ENCODE measurements at places on chromosomes 6 and 20.

- H3K4me1 ChIP-seq = peaks cover 13% of the 10 kb centered on the region
- DNase-seq = no peak
- H3K27me3 ChIP-seq = no peaks in the 10 kb centered on the region
- no peak overlapping the region for H3K27ac ChIP-seq
Measured at GRCh38 chr20:8474027-8474668, 342.1 kb downstream of the PLCB1 start.

DNA sequence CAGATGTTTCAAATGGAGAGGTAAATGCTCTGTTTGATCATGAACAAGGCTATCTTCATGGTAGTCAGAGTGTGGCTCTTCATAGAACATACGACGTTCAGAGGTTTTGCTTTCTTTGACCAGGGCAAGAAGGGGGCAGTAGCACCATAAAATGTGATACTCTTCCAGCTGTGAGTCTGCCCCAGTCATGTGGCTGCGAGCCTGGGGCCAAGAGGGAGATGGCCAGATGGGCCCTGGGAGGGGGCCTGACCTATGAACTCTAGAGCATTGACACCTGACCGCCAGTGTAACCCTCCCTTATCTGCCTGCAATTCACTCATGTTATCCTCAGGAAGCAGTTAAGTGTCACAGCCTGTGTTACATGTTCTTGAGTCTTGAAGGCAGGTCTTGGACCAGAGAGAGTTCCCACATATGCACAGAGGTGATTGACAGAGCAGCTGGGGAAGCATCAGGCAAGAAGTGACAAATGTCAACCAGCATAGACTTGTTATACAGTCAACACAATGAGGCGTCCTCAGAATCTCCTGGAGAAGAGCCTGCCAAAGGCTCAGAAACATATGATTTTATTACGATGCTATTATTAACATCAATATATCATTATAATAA, 55.0 kb downstream of the SCML4 start:
- peaks cover 2% of the 10 kb centered on the region for H3K4me1 ChIP-seq
- no peak overlapping the region for H3K27ac ChIP-seq
- no peak overlapping the region for H3K4me3 ChIP-seq
- no peak for DNase-seq
- peaks cover 2% of the 10 kb centered on the region for H3K27me3 ChIP-seq
- no peaks in the 10 kb centered on the region for H3K36me3 ChIP-seq

GRCh38 chr6:108350528-108350927, 55.7 kb downstream of the AFG1L start:
- peaks cover 3% of the 10 kb centered on the region for H3K36me3 ChIP-seq
- no peak overlapping the region for H3K4me3 ChIP-seq
- no peak for DNase-seq
- no peaks in the 10 kb centered on the region for H3K27me3 ChIP-seq

GRCh38 chr20:6588296-6588695, 179.2 kb upstream of the BMP2 start:
- no peak overlapping the region for H3K27ac ChIP-seq
- no peaks in the 10 kb centered on the region for H3K27me3 ChIP-seq
- H3K36me3 ChIP-seq = no peaks in the 10 kb centered on the region

DNA sequence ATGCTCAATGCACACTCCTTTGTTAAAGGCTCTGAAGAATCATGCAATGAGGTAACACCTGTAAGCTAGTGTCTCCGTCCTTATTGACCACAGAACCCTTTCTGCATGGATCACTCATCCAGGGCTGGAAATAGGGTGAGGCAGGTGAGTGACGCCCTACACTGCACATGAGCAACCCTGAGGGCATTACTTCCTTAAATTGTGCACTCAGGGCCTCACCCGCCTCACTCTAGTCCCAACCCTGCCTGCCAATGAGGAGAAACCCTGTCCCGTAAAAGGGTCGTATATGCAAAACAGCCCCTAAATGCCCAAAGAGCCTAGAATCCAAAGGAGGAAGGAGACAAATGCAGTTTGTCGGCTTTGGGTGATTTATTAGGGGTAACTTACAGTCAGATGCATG, 33.6 kb upstream of the NOP56 start:
- no peaks in the 10 kb centered on the region for H3K36me3 ChIP-seq
- DNase-seq = no peak
- H3K27me3 ChIP-seq = peaks cover 36% of the 10 kb centered on the region
- H3K4me3 ChIP-seq = no peak overlapping the region

DNA sequence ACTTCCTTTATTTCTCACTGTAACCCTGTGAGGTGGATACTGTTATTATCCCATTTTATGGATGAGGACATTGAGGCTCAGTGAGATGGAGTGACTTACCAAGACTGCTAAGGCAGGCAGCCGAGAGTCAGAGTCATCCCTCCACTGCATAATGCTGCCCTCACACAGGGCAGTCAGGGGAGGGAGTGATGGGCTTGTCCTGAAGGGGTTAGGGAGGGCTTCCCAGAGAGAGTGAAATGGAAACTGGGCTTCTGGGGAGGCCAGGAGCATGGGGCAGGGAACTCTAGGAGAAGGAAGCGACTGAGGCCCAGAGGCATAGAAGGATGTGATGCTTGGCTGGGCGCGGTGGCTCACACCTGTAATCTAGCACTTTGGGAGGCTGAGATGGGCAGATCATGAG, 31.1 kb downstream of the TM9SF4 start:
- H3K27ac ChIP-seq = no peak overlapping the region
- H3K4me3 ChIP-seq = no peak overlapping the region
- H3K36me3 ChIP-seq = peaks cover 51% of the 10 kb centered on the region
- H3K27me3 ChIP-seq = no peaks in the 10 kb centered on the region
- no peaks in the 10 kb centered on the region for H3K4me1 ChIP-seq
- DNase-seq = no peak

GRCh38 chr6:152166497-152166896, 359.0 kb downstream of the ESR1 start:
- peaks cover 36% of the 10 kb centered on the region for H3K36me3 ChIP-seq
- peaks cover 13% of the 10 kb centered on the region for H3K4me1 ChIP-seq
- H3K4me3 ChIP-seq = no peak overlapping the region
- no peaks in the 10 kb centered on the region for H3K27me3 ChIP-seq
- no peak for DNase-seq

DNA sequence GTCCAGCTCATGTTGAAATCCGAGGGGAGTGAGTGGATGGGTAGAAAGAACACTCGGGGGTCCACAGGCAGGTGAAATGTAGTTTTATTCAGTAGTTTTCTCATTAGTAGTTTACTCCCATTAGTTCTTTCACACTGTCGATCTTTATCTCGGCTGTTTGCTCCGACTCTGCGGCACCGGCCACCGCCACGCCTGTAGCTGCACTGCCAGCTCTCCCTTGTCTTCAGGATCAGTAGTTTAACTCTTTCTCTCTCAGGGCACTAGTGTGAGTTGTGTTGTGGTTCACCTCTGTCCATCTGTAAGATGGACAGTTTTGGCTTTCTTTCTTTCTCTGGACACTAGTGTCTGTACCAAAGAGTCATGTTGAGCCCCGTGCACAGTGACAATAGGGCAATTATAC, 195.7 kb downstream of the LMBRD1 start:
- H3K27ac ChIP-seq = no peak overlapping the region
- no peak overlapping the region for H3K4me3 ChIP-seq
- H3K36me3 ChIP-seq = no peaks in the 10 kb centered on the region
- H3K27me3 ChIP-seq = no peaks in the 10 kb centered on the region
- DNase-seq = no peak
- H3K4me1 ChIP-seq = peaks cover 3% of the 10 kb centered on the region

GRCh38 chr6:37967651-37968050, 148.1 kb downstream of the ZFAND3 start:
- H3K4me3 ChIP-seq = no peak overlapping the region
- no peaks in the 10 kb centered on the region for H3K27me3 ChIP-seq

GRCh38 chr20:905396-905961, 10.7 kb downstream of the ANGPT4 start:
- H3K4me1 ChIP-seq = peaks cover 3% of the 10 kb centered on the region
- H3K36me3 ChIP-seq = no peaks in the 10 kb centered on the region
- no peak overlapping the region for H3K27ac ChIP-seq

GRCh38 chr6:3260296-3260695, 1.5 kb downstream of the PSMG4 start:
- peaks cover 8% of the 10 kb centered on the region for H3K36me3 ChIP-seq
- H3K4me1 ChIP-seq = peaks cover 26% of the 10 kb centered on the region
- no peaks in the 10 kb centered on the region for H3K27me3 ChIP-seq
- H3K27ac ChIP-seq = no peak overlapping the region
- H3K4me3 ChIP-seq = peak overlapping the region; percentile 61
- no peak for DNase-seq

GRCh38 chr6:167574431-167575151, 249.7 kb downstream of the TTLL2 start:
- peak; percentile 80 for DNase-seq
- no peaks in the 10 kb centered on the region for H3K27me3 ChIP-seq
- peaks cover 60% of the 10 kb centered on the region for H3K4me1 ChIP-seq
- H3K36me3 ChIP-seq = no peaks in the 10 kb centered on the region
- no peak overlapping the region for H3K4me3 ChIP-seq

DNA sequence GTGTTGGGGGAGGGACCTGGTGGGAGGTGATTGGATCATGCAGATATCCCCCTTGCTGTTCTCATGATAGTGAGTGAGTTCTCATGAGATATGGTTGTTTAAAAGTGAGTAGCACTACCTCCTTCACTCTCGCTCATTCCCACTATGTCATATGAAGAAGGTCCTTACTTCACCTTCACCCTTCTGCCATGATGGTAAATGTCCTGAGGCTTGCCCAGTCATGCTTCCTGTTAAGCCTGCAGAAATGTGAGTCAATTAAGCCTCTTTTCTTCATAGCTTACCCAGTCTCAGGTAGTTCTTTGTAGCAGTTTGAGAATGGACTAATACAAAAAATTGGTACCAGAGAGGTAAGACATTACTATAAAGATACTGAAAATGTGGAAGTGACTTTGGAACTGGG, 425.9 kb downstream of the HTR1B start:
- no peak overlapping the region for H3K27ac ChIP-seq
- peaks cover 9% of the 10 kb centered on the region for H3K36me3 ChIP-seq
- H3K4me1 ChIP-seq = peaks cover 51% of the 10 kb centered on the region
- no peaks in the 10 kb centered on the region for H3K27me3 ChIP-seq
- H3K4me3 ChIP-seq = no peak overlapping the region

GRCh38 chr6:93293872-93294271, 125.5 kb downstream of the EPHA7 start:
- H3K4me3 ChIP-seq = no peak overlapping the region
- H3K27ac ChIP-seq = no peak overlapping the region
- H3K4me1 ChIP-seq = peaks cover 25% of the 10 kb centered on the region

DNA sequence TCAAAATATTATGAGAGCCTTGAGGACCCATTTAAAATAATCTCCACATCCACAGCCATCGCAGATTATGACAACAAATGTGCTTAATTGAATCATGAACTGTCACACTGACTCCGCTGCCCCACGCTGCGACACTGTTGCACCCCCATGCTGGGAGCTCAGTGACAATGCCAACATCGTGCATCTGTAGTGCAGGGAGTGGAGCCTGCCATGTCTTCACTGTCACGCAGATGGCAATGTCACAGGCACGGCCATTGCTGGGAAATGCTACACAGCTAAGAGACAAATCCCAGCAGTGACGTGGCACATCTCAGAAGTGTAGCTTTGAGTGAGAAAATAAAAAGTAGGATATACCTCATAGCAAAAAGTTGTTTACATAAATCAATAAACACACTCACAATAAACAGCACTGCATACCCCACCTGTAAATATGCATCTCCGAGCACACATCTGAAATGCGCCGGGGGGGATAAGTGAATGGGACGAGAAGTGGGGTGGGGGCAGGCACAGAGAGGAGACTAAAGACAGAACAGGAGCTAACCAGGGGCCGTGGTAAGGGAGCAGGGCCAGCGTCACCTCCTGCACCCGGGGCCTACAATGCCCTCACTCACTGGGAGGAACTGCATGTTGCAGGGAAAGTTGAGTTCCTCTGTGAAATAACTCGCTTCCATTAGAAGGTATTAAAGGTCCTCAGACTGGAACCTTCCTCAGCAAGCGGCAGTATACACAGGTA, 349.9 kb downstream of the THBS2 start:
- H3K27me3 ChIP-seq = peaks cover 13% of the 10 kb centered on the region
- no peaks in the 10 kb centered on the region for H3K36me3 ChIP-seq
- H3K4me1 ChIP-seq = no peaks in the 10 kb centered on the region
- no peak overlapping the region for H3K27ac ChIP-seq
- H3K4me3 ChIP-seq = no peak overlapping the region

DNA sequence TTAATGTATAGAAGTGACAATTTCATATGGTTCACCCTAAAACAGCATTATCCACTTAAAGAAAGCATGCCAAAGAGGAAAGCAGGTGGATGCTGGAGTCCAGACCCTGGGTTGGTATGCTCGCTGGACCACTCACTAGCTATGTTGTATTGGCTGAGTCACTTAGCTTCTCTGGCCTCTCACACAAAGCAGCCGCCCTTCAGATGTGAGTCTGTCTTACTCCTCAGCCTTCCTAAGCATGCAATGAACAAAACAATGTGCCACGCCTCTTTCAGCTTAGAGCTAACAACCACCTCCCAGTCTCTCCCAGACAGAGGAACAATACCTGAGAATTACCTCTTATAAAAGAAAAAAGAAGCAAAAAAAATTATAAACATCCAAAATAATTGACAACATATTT, 29.4 kb downstream of the SIM1 start:
- H3K27me3 ChIP-seq = no peaks in the 10 kb centered on the region
- DNase-seq = no peak
- H3K4me1 ChIP-seq = peaks cover 3% of the 10 kb centered on the region
- H3K27ac ChIP-seq = no peak overlapping the region
- H3K4me3 ChIP-seq = no peak overlapping the region
- no peaks in the 10 kb centered on the region for H3K36me3 ChIP-seq

DNA sequence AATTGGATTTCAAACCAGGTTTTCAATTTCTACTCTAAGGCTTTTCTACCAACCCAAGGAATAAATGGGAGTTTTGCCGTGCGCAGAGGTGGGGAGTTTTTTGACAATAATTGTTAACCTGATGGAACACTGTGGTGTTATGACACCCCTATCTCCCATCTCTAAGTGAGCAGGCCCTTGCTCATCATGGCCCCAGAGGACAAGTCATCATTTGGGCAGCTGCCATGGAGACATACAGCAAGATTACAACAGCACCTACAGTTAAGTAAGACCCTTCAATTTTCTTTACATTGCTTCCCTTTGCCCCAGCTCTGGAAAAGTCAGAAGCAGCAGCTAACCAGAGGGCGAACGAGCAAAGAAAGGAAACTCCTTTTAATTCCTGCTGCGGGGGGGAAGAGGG, 54.3 kb downstream of the ADGRF5 start:
- no peak overlapping the region for H3K4me3 ChIP-seq
- no peaks in the 10 kb centered on the region for H3K4me1 ChIP-seq
- peaks cover 8% of the 10 kb centered on the region for H3K27me3 ChIP-seq
- H3K36me3 ChIP-seq = no peaks in the 10 kb centered on the region

DNA sequence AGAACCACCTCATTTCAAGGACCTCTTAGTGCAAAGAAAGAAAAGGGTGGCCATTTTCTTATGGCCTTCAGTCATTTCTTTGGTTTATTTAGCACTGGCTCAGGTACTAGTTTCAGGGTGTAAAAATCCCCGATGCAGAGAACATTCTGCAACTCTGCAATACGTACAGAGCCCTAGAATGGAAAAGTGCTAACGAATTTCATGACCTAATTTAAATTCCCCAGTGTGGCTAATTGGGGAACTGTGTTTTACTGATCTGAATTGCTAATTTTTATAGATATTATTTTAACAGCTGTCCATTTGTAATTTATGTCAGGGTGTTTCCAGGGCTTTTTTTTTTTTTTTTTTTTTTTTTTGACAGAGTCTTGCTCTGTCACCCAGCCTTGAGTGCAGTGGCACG, 160.7 kb downstream of the UST start:
- H3K27ac ChIP-seq = no peak overlapping the region
- peaks cover 6% of the 10 kb centered on the region for H3K36me3 ChIP-seq
- H3K4me1 ChIP-seq = no peaks in the 10 kb centered on the region
- DNase-seq = no peak
- H3K27me3 ChIP-seq = no peaks in the 10 kb centered on the region

- peak; percentile 71 for DNase-seq
- no peaks in the 10 kb centered on the region for H3K27me3 ChIP-seq
- H3K4me1 ChIP-seq = peaks cover 35% of the 10 kb centered on the region
- no peaks in the 10 kb centered on the region for H3K36me3 ChIP-seq
- peak overlapping the region; percentile 85 for H3K27ac ChIP-seq
- peak overlapping the region; percentile 36 for H3K4me3 ChIP-seq
Measured at GRCh38 chr20:53611449-53611894, 17.8 kb upstream of the ZNF217 start.

All from osteocyte (in vitro differentiated cells).